ENCODE measurements at places on chromosomes 4 and X.

GRCh38 chr4:163070023-163070422, 96.7 kb downstream of the NAF1 start:
- no peak for DNase-seq

DNA sequence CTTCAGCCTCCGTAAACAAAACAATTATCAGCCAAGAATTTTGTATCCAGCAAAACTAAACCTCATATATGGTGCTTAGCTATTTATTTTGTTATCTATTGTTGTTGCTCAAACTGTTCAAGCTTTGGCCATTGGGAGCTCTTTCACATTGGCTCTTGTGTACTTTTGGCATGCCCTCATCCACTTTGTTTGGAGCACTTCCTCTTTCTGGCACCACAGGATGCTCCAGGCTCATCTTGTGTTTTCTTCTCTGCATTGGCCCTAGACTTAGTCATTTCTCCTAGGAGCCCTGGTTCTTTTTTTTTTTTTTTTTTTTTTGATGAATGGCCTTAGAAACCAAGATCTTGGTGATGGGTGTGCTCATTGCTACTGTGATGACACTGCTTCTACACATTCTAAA, 74.5 kb downstream of the DIPK2B start:
- DNase-seq, result no peak

DNA sequence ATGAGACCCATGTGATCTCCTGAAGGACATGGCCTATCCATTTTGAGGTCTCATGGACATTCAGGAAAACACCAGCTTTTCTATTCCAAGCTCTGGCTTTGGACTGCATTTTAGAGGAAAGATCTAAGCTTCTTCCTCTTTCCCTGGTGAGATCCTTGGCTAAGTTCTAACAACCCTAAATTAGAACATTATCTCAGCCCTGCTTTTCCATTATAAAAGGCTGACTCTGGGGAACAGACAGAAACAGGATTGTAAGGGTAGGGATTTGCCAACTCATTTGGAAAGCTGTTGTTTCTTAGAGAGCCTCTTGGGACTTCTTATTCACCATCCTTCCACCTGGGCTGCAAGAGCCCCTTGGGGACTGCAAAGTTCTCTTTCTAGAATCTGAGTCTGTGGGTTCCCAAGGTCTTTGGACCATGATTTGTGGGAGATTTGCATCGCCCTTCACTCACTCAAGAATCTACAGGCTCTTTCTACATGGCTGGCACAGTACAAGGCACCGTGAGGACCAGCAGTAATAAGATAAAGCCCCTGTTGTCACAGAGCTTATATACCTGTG, 146.9 kb downstream of the FNIP2 start:
- no peak for DNase-seq

- no peak for DNase-seq
Measured at GRCh38 chr4:40228497-40229365, 31.9 kb downstream of the RHOH start.

GRCh38 chrX:133630362-133630761, 215.1 kb upstream of the GPC4 start:
- no peak for DNase-seq

GRCh38 chrX:33324099-33324498, 112.8 kb upstream of the DMD start:
- DNase-seq, result no peak

DNA sequence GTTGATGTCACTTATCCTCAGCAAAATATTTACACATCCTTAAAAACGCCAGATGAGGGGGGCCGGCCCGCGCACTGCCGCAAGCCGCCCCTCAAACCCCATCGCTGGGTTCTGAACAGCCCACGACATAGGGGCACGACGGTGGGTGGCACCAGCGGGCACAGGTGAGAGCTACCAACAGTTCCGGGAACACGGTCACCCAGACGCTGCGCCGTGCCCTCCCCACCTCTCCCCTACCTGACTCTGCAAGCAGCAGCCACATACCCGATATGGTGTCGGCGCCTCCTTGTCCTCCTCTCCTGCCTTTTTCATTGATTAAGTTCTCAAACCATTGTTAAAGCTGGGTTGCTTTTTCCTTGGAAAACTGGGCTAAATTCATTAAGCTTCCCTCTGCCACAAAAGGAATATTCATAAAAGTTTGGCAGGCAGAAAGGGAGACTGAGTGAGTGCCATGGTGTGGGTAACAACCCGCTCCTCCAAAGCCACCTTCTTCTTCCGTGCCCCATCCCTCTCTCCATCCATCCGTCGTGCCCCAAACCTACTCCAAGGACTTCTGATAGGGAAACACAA, 1.4 kb downstream of the RAI2 start:
- no peak for DNase-seq

- DNase-seq, result no peak
Measured at GRCh38 chr4:108345862-108346817, 177.4 kb upstream of the LEF1 start.

- no peak for DNase-seq
Measured at GRCh38 chr4:100063355-100063754, 113.3 kb upstream of the H2AZ1 start.

DNA sequence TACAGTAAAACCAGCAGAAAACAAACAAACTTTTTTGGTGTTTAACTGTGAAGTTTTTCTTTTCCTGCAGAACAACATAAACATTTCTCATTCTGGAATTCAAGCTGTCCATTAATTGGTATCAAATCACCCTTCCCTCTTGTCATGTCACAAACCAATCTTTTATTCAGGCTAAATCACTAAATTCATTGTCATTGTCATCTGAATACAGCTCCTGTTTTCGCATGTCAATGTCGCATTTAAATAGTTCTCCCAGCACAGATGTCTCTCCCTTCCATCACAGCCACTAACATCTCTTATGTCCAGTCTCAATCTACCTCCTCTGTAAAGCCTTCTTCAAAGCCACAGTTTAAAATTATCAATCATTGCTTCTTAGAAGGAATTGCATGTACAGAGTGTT, 192.1 kb upstream of the PCDH10 start:
- DNase-seq, result no peak

DNA sequence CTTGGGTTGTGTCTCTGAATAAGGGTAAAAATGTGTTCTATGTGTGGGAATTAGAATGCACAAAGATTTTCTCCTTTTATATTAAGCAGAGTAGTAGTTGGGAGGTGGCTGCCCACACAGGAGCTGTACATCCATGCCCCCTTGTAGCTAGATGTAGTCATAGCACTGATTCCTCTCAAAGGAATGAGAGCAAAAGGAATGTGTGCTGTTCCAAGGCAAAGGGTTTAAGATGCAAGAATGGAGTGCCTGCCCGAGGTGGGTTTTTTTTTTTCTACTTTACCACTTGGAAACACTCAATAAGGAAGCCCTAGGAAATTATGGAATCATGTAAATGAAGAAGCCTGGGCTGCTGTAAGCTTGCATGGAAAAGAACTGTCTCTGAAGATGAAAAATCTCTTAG, 2183.2 kb upstream of the AGA start:
- no peak for DNase-seq

DNA sequence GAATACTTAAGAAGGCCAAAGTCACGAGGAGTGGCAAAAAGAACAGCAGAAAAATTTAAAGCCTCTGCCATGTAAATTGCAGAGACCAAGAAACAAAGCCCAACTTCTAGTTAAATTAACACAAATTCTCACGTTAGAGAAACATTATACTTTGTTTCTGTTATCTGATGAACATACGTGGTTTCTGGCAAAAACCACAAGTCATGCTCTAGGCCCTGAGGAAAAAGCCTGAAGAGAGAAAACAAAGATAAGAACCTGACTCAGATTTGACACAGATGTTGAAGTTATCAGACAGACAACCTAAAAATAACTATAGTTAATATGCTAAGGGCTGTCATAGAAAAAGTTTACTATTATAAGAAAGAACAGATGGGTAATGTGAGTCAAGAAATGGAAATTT, 149.1 kb upstream of the PCDH10 start:
- DNase-seq, result no peak

DNA sequence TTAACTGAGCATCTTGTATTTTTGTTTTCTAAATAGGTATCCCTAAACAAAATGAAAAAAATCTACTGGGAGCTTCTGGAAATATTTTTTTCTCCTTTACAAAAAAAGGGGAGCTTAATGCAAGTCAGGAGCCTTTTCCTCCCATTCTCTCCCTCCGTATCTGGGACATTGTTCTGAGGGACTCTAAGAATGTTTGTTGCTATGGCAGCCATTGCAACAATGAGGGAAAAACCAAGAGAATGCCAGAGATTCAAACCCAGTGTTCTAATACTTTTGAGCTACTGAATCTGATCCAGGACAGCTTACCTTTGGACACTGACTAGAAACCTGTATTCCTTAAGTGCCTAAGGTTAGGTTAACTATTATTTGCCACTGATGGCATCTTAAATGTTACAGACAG, 485.7 kb upstream of the HS3ST1 start:
- no peak for DNase-seq

GRCh38 chrX:39439906-39440798, 638.9 kb downstream of the MID1IP1 start:
- DNase-seq, result no peak

DNA sequence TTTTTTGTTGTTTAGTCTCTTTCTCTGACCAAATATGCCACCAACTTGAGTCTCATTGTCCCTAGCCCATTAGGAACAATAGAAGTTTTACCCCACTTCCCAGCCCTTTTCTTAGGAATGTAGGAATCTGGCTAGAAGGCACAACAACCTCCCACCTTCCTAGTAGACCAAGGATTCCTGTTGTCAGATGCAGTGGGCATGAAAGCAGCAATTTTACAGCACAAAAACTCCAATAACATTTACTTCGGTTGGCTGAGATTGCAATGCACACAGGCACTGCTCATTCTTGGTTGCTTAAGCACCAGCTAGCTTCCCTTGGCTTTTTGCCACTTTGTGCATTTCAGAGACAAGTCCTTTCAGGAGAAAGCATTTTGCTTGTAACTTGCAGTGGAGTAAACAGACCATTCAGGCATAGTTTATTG, 312.8 kb downstream of the TENM3 start:
- no peak for DNase-seq

DNA sequence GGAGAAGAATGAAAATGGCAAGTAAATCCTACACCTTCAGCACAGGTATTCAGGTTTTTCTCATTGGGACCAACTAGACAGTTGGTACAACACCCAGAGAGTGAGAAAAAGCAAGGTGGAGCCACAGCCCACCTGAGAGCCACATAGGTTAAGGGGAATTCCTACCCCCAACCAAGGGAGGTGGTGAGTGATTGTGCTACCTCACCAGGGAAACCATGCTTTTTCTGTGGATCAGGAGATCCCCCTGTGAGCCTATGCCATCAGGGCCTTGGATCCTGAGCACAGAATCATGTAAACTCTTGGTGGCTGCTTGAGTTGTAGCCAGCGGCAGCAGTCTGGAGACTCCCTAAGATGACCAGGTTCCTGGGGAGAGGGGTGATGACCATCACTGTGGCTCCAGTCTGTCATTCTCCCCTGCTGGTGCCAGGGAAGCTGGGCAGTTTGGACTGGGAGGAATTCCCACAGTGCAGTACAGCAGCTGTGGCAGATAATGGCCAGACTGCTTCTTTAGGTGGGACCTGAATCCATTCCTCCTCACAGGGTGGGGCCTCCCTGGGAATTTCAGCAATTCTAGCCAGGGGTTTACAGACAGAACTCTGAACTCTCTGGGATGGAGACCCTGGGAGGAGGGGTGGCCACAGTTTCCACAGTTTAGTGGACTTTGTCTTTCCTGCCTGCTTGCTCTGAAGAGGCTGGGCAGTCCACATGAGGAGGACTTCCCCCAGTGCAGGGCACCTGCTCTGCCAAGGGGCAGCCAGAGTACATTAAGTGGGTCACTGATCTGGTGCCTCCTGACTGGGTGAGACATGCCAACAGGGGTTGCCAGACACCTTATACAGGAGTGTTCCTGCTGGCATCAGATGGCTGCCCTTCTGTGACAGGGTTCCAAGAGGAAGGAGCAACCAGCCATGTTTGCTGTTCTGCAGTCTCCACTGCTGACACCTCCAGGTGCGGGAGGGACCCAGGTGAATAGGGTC, 43.2 kb downstream of the PARM1 start:
- no peak for DNase-seq

GRCh38 chr4:182492423-182492822, 249.2 kb downstream of the TENM3 start:
- DNase-seq, result no peak
